ENCODE measurements at places on chromosomes 12 and 14. TPM values are rescaled to one million over a fixed set of nuclear protein-coding genes. Genes with fewer than 3 reads are reported as not detected.

NGB gene
- total RNA-seq: not detected

PTPRB gene
- total RNA-seq: 19.3 TPM

SMCO2 gene
- not detected for total RNA-seq

FAM90A1 gene
- total RNA-seq: 0.52 TPM

RPGRIP1 gene
- not detected for total RNA-seq

NPFF gene
- total RNA-seq: not detected

MAGOHB gene
- total RNA-seq: 13.0 TPM

PRKCH gene
- total RNA-seq: 32.4 TPM

KCNMB4 gene
- 6.3 TPM for total RNA-seq

KLRC2 gene
- total RNA-seq: 1.0 TPM

VRTN gene
- total RNA-seq: not detected

SLC10A1 gene
- total RNA-seq: not detected

RTRAF gene
- 60.5 TPM for total RNA-seq

ALKBH2 gene
- 20.4 TPM for total RNA-seq

KLHDC1 gene
- 20.9 TPM for total RNA-seq

PCBP2 gene
- total RNA-seq: 281 TPM

WASHC3 gene
- total RNA-seq: 40.7 TPM

DHRS1 gene
- 6.3 TPM for total RNA-seq

KRT2 gene
- total RNA-seq: not detected

CAPZA3 gene
- not detected for total RNA-seq

RPS6KL1 gene
- 3.1 TPM for total RNA-seq

PRB3 gene
- not detected for total RNA-seq

ZC3H10 gene
- total RNA-seq: 5.7 TPM

MGST1 gene
- 12.5 TPM for total RNA-seq

NR4A1 gene
- 24.5 TPM for total RNA-seq

BCL11B gene
- 1.0 TPM for total RNA-seq

ACIN1 gene
- 62.1 TPM for total RNA-seq

NTN4 gene
- total RNA-seq: 20.9 TPM

SLC4A8 gene
- 0.52 TPM for total RNA-seq

HPD gene
- total RNA-seq: not detected

GPR132 gene
- total RNA-seq: 1.6 TPM

DPF3 gene
- total RNA-seq: 1.6 TPM

POLE gene
- 32.9 TPM for total RNA-seq

CISTR gene
- not detected for total RNA-seq

GXYLT1 gene
- 11.5 TPM for total RNA-seq

ARHGAP5 gene
- 86.1 TPM for total RNA-seq

KRT3 gene
- total RNA-seq: not detected

BDKRB2 gene
- total RNA-seq: 2.6 TPM

AMDHD1 gene
- total RNA-seq: under 0.01 TPM

TMEM229B gene
- 0.52 TPM for total RNA-seq

HRK gene
- total RNA-seq: 0.52 TPM

KCNJ8 gene
- total RNA-seq: 32.4 TPM

TAS2R10 gene
- total RNA-seq: 2.1 TPM

TAC3 gene
- not detected for total RNA-seq

GLIPR1L1 gene
- not detected for total RNA-seq

PIWIL1 gene
- not detected for total RNA-seq

CATSPERB gene
- total RNA-seq: 2.1 TPM

C12orf54 gene
- not detected for total RNA-seq

PTPN6 gene
- total RNA-seq: 7.8 TPM

SH2B3 gene
- total RNA-seq: 7.8 TPM

PZP gene
- 1.0 TPM for total RNA-seq

ACOT6 gene
- not detected for total RNA-seq

KRT78 gene
- total RNA-seq: not detected

FMNL3 gene
- total RNA-seq: 19.3 TPM

MMAB gene
- 18.3 TPM for total RNA-seq

OTOGL gene
- 0.52 TPM for total RNA-seq

COQ10A gene
- 12.0 TPM for total RNA-seq

EIF4B gene
- 1,005 TPM for total RNA-seq
